ENCODE measurements at places on chromosomes 2 and 18.

DNA sequence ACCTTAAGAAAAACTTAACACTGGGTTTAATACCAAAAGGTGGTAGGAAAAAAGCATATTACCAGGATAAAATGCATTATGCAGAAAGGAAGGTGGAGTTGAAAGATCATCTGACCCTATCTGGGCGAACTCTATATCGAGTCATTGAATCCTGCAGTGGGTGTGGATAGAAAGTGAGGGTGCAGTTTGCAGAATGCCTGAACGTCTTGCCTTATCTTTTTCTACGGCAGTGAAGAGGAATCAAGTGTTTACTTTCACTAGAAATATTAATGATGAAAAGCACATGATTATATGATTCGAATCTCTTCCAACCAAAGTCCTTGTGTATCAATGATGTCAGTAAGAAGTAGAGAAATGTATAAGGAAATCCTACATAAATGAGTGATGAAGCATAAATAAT is 4.3 kb upstream of the CAVIN2 start:
- DNase-seq, result no peak

- no peak for DNase-seq
Observed at GRCh38 chr2:35510636-35511035, 844.9 kb upstream of the CRIM1 start.

GRCh38 chr2:144673456-144673855 is 153.5 kb upstream of the ZEB2 start:
- no peak for DNase-seq

GRCh38 chr2:205066081-205066480 is 520.8 kb downstream of the PARD3B start:
- DNase-seq, result no peak

Measured in NCI-H82 (cell line).